ENCODE measurements at places on chromosomes 1 and 21.

- DNase-seq = no peak
These were observed 21.3 kb downstream of the GPSM2 start for GRCh38 chr1:108897865-108898720.

GRCh38 chr1:161307230-161307768 lies 2.5 kb downstream of the MPZ start:
- peak; percentile 1 for DNase-seq

GRCh38 chr1:219573960-219574359 lies 38.9 kb downstream of the ZC3H11B start:
- DNase-seq = no peak

- no peak for DNase-seq
These were observed 91.6 kb downstream of the ZC3H11B start for GRCh38 chr1:219521325-219521724.

DNA sequence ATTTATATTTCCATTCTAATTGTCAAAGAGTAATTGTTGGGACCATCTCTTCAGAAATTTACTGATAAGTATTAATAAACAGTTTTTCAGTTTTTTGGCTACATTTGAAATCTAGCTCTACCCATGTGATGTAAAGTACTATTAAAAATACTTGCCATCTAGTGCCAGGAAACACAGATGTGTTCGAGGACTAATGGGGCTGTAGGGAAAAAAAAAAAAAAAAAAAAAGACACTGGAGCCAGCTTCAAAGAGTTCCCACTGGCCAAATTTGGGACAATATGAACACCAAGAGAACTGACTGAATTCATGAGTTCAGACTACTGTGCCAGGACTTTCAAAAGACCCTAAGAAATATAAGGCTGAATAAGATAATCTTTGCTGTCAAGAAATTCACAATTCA lies 65.2 kb upstream of the GFI1 start:
- no peak for DNase-seq

Data from activated T-helper 9 cell treated with anti-CD3 and anti-CD28 coated beads, Interleukin-2, amount 50 U/mL, for 16 hours (primary cell).